ENCODE measurements at places on chromosomes 4 and X. TPM values are rescaled to one million over a fixed set of nuclear protein-coding genes. Genes with fewer than 3 reads are reported as not detected.

Gene CNGA1
- not detected for total RNA-seq

Gene GLRB
- not detected for total RNA-seq

Gene MAGEA1
- total RNA-seq = not detected

DNA sequence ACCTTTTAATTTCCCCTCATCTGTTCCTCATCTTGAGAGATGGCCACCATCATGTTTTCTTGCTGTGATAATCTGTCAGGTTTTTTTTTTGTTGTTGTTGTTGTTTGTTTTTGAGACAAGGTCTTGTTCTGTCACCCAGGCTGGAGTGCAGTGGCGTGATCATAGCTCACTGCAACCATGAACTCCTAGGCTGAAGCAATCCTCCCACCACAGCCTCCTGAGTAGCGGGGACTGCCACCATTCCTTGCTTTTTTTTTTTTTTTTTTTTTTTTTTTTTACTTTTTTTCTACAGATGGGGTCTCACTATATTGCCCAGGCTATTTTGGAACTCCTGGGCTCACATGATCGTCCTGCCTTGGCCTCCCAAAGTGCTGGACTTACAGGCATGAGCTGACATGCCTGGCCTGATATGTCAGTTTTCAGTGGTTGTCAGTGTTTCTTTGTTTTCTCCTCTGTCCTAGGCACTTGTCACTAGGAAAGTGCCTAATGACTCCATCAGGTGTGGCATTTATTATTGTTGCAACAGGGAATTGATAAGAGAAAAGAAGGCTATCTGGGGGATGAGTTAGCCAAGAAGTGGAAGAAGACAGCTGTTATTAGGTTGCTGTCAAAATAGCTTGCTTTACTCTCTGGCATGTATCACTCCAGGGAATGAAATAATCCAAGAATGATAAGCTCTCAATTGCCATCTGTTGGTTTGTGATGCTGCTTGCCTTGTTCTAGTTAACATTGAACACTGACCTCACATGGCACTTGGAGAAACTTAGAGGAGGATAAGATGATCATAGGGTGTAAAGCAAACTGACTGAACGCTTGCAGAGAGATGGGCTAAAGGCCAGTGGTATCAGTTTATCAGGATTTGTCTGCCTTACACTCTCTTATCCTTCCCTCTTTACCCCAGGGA lies 41.7 kb downstream of the TMEM164 start:
- DNase-seq = no peak

DNA sequence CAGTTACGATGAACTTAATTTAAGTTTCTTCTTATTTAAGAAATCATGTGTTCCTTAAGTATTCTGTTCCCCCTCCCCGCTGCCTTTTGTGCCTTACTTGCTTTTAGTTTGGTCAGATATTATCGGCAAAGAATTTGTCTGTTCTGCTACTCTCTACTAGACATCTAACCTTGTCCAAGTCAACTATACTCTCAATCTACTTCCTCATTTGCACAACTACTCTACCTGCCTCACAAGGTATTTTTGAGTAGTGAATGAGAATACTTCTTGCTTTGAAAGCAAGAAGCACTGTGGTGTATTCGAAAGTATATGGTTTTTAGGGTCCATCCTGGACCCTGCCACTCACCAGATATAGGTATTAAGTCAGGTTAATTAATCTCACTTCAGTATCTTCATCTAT lies 8.0 kb upstream of the KLHL5 start:
- DNase-seq = no peak

- DNase-seq = no peak
These were observed 48.6 kb downstream of the MAGEA9 start for GRCh38 chrX:149830192-149830873.

GRCh38 chr4:133347409-133347808 lies 198.3 kb downstream of the PCDH10 start:
- DNase-seq = no peak

DNA sequence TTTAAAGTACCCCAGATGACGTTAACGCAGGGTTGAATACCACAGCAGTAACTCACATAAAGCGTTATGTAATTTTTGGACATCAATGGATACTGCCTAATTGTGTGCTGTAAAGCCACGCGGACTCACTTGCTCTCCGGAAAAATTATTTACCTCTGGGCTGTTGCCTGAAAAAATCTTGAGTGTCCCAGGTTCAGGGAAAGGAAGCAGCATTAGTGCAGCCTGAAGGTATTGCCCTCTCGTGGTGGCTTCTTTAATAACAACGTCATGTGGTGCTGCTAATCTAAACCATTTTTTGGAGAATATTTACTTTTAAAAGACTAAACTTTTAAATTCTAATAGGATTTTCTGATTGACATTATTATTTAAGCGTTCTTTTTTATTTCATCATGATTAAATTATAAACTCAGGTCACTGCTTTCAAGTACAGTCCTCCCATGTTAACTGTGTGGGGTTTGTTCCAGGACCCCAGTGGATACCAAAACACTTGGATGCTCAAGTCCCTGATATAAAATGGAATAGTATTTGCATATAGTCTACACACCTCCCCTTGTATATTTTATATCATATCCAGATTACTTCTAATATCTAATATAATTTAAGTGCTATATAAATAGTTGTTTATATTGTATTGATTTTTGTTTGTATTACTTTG lies 384.8 kb downstream of the FAM133A start:
- no peak for DNase-seq

GRCh38 chr4:176964116-176964691 lies 171.5 kb upstream of the VEGFC start:
- no peak for DNase-seq

- no peak for DNase-seq
These were observed 57.9 kb upstream of the HPF1 start for GRCh38 chr4:169815606-169816005.

DNA sequence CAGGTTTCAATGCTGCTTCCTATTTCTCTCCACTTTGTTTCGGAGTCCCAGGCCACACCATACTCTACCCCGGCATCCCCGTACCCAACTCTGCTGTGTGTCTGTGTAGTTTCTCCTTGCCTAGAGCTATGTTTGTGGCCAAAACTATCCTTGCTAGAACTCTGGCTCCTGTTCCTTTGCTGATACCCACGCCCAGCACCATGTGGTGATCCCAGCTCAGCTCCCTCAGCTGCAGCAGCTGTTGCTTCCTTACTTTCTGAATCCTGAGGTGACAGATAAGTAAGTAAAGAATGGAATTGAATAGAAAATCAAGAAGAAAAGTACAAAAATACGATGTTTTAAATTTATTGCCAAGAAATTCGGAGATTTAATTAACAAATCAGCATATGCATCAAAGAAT lies 55.8 kb downstream of the CASP3 start:
- no peak for DNase-seq

GRCh38 chrX:14641681-14642655 lies 112.6 kb downstream of the GLRA2 start:
- no peak for DNase-seq

- no peak for DNase-seq
These were observed 3.3 kb downstream of the PGRMC2 start for GRCh38 chr4:128284317-128284716.
